ENCODE measurements at places on chromosomes 4 and X.
A peak's percentile ranks its signal among the peaks of the same experiment; 100 is the strongest.

- DNase-seq: no peak
Observed at GRCh38 chr4:74005528-74005927, 7.1 kb upstream of the CXCL5 start.

- DNase-seq: no peak
Observed at GRCh38 chr4:56874166-56874565, 33.5 kb upstream of the REST start.

DNA sequence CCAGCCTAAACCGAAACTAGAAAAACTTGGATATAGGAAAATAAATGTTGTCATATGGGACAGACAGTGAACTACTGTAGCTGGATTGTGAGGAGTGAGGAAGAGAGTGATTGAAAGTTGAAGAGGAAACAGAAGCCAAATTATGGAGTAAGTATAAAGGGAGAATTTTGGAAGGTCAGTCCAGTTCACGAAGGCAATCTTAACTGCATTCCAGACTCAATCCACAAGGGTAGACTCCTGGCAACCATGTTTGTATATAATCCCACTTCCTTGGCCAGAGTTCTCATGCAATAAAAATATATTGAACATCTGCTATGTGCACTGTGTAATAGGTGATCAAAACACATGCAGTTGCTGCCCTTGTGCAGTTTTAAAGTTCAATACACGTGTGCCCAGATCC lies 58.6 kb upstream of the CAMK2D start:
- DNase-seq: no peak

DNA sequence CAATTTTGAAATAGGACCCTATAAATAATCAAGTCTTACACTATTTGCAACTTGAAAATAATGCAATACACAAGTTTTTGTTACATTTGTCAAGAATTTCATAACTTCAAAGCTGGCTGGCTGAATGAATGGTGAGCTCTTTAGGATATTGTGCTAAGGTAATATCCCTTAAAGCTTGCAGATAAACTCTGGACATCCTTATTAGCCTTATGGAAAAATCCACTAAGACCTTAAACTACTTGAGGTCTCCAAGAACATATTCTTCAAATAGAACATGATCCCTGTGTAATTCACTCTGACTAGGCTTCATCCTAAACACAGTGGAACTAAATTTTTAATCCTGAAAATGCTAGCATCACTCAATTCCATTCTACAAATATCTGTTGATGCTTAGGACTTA lies 199.3 kb downstream of the PACRGL start:
- no peak for DNase-seq

DNA sequence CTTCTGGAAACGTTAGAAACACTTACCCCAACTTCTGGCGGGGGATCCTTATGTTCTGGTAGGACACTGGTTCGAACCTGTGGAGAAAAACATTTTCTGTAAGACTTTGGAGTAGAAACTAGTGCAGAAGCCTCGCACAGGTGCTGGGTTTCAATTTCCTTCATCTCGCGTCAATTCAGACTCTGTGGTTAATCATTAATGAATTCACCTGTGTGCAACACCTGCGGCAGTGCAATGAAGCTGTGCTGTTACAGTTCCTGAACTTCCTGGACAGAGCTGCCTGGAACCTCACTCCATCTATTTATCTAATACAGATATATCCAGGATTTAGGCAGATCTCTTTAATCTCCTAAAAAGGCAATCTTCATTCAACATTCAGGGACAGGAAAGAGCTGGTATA lies 531.4 kb downstream of the INPP4B start:
- no peak for DNase-seq

- no peak for DNase-seq
Observed at GRCh38 chr4:81876106-81876505, 404.4 kb upstream of the RASGEF1B start.

GRCh38 chrX:1734806-1735205 lies 119.9 kb downstream of the ASMT start:
- no peak for DNase-seq

- DNase-seq: no peak
Observed at GRCh38 chrX:95662200-95662599, 1022.4 kb upstream of the DIAPH2 start.

GRCh38 chrX:73965833-73966232 lies 338.1 kb upstream of the ZCCHC13 start:
- DNase-seq: no peak

DNA sequence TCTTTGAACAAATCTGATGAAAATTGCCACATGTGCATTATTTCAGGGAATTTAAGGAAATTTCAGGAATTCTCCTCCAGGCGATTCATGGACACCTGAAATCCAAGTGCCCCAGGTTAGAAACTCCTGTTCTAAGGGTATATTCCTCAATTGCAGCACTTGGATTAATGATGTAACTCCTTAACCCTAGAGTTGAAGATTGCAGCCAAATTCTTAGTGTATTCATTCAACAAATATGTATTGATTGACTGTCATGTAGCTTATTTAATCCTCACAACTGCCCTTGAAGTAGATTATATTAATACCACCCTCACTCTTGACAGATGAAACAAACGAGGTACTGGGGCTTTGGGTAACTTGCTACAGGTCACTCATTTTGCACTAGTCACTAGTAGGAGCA lies 11.3 kb downstream of the CETN2 start:
- DNase-seq: no peak

DNA sequence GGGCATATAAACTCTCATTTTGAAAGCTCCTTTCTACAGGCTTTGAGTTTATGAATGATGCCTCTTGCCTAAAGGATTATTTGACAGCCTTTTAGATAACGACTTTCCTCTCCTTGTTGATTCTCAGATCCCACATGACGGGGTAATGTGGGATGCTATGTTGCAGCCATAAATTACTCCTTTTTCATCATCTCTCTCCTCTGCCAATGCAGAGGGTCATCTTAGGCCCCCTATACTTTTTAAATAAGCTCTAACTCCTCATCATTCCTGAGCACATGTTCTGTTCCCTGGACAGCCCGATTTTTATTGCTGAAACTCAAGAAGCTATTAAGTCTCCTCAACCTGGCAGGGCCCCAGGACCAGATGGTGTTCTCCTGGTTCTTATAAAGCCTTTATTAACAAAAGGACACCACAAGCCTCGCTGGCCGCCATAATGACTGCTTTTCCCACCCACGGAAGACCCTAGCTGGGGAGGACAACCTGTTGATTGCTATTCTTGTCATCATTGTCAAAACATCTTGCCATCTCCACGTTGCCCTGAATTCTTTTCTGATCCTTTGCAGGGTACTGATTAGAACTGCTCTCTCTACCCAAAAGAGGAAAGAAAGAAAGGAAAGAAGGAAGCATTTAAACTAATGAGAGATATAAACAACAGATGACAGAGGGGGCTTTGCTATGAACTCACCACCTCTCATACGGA lies 150.7 kb downstream of the DHX15 start:
- DNase-seq: no peak

DNA sequence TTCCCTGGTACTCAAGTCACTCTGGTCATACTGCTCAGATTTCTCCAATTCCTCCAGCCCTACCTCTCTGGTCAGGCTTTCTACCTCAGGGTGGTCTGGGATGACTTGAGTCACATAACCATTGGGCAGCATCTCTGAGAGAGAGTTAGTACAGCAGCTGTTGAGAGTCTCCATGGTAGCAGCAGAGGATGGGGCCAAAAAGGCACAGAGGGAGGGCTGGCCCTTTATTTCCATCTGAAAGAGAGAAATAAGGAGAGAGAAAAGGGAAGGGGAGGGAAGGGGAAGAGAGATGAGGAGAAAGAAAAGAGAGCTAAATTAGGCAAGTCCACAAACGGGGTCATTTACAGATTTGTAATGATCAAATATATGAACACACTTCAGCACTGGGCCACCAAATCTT lies 149.1 kb upstream of the ARHGEF9 start:
- no peak for DNase-seq

DNA sequence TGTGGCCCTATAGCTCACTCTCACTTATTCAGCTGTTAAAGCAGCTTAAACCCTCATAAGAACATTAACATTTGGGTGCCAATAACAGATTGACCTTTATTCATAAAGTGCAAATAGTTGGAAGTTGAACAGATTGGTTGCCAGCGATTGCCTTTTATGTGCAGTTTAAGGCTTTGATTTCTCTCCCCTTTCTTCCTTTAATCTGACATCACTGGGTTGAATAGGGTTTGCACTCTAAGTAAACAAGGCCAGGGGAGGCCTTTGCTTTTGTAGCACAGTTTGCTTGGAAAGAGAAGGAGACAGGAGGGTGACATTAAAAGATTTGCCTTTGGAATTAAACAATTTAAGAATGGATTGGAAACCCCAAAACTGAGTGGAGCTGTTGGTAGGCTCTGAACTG lies 114.3 kb downstream of the NKX6-1 start:
- no peak for DNase-seq

- no peak for DNase-seq
Observed at GRCh38 chr4:24889991-24890390, 22.9 kb downstream of the CCDC149 start.

DNA sequence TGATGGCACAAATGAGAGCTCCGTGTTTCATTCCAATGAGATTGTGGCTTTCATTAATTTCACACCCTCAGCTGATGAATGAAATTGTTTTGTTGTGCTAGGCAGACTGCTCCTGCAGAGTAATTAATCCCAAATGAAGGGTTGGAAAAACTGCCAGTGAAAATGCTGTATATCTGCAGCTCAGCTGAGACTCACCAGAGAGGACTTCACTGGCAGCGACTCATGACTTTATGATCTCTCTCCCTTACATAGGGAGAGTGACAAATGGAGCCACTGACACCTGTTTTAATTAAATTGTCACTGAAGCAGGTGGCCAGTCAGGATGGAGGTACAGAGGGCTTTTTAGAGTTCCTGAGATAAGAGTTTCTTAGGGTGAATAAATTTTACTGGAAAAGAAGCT lies 24.8 kb downstream of the GRXCR1 start:
- no peak for DNase-seq

DNA sequence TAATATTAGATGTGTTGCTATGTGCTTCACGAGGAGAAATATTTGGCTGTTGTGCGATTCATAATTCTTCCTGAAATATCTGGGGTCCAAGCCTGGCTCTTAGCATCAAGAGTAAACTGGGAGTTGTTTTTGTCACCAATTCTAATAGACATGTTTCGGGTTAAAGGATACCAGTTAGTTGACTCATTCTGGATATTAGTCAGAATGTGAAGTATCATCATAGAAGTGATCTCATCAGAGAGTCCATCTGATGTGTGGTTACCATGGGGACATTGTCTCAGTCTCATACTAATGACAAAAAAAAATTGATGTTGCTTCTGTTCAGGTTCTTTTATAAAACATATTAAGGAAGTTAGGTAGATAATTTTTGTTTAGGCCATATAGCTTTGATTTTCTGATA lies 57.2 kb upstream of the MTMR1 start:
- DNase-seq: peak; percentile 68

DNA sequence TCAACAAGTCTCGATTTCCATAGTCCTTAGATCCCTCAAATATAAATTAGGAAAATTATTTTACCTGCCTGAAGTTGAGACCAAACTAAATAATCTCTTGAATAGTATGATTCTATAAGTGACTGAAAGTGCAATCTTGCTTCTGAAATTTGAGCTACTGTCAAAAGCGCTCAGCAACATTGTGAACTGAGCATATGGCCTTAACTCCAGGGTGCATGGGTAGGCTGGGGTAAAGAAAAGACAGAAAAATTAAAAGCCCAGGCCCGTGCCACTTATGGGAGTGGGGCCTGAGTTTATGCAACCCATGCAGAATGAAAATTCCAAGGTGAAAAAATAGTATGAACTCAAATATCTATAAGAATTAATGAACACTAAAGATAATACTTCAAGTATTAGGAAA lies 9.8 kb downstream of the PGRMC2 start:
- DNase-seq: no peak

DNA sequence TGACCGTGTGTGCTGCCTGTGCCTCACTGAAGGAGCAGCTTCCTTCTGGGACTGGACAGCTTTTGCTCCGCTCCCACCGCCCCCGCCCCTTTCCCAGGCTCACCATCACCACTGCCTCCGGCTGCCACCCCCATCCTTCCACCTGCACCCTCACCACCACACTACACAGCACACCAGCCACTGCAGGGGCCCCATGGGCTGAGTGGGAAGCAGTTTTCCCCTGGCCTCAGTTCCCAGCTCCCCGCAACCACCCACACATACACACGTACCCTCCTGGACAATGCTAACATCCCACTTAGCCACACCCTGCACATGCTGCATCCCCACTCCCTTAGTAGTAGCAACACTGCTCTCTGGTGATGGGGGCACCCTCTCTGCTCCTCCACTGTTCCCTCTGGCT lies 29.6 kb upstream of the COX18 start:
- no peak for DNase-seq

DNA sequence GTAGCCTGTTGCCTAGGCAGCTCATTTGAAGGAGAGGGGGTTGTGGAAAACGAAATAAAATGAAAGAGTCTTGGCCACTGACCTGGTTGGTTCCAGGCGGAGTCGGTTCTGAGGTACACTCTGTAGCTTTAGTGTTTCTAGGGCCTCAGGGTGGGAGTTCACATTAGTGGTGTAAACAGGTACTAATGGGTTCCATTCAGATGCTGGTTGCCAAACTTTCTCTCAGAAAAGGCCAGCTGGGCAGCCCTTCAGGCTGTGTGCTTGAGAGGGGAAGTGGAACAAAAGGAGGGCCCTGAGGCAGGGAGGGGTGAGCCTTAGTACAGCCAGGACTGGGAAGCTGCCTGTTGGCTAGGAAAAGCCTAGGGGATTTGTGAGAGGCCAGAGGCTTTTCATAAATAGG lies 24.8 kb downstream of the NHSL2 start:
- no peak for DNase-seq

GRCh38 chrX:14505648-14506047 lies 23.7 kb upstream of the GLRA2 start:
- DNase-seq: no peak

DNA sequence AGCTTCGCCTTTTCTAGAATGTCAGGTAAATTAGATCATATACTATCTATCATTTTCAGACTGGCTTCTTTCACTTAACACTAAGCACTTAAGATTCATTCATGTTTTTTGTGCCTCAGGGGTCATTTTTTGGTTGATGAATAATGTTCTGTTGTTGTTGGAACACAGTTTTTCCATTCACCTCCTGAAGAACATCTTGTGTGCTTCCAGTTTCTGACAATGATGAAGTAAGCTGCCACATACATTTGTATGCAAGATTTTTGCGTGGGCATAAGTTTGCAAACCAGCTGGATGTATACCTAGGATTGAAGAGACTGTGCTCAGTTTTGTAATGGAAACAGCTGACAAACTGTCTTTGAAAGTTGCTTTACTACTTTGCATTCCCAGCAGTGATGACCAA lies 37.6 kb downstream of the MAGEA9 start:
- no peak for DNase-seq

DNA sequence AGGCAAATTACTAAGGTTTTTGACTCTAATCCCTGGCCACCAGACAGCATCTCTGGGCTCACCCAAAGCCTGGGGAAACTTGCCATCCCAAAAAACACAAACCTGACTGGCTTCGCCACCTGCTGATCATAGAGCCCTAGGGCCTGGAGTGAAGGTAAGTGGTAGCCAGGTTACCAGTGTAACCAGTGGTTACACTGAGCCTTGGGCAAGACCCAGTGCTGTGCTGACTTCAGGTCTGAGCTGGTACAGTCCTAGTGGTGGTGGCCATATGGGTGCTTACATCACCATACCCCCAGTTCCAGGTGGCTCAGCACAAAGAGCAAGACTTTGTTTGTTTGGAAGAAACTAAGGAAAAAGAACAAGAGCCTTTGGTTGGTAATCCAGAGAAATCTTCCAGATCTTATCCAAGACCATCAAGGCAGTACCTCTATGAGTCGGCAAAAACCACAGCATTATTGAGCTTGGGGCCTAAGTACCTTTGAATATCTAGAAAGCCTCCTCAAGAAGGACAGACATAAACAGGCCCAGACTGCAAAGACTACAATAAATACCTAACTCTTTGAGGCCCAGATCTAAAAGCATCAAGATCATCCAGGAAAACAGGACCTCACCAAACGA lies 13.7 kb downstream of the MED14 start:
- no peak for DNase-seq

- DNase-seq: no peak
Observed at GRCh38 chr4:37138019-37138653, 106.4 kb upstream of the NWD2 start.
